ENCODE measurements at places on chromosomes 2 and 18.

GRCh38 chr2:221533299-221533698 lies 38.8 kb downstream of the EPHA4 start:
- no peak for DNase-seq

- no peak for DNase-seq
These were observed 257.5 kb upstream of the FN1 start for GRCh38 chr2:215693193-215693998.

DNA sequence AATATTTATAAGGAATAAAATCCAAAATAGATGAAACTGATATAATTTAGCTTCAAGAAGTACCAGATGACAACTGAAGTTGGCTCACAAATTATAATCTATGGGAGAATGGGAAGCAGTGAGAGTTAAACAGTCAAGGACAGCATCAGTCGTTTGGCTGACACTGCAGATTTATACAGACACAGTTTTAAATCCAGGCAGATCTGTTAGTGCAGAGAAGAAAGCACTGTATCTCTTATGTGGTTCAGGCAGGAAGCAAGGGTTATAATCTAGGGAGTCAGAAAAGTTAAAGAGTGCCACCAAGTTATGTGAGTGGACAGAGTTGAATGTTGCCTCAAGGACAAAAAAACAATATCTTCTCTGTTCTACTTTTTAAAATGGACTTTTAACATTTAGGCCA lies 880.2 kb downstream of the TSN start:
- DNase-seq, result no peak

DNA sequence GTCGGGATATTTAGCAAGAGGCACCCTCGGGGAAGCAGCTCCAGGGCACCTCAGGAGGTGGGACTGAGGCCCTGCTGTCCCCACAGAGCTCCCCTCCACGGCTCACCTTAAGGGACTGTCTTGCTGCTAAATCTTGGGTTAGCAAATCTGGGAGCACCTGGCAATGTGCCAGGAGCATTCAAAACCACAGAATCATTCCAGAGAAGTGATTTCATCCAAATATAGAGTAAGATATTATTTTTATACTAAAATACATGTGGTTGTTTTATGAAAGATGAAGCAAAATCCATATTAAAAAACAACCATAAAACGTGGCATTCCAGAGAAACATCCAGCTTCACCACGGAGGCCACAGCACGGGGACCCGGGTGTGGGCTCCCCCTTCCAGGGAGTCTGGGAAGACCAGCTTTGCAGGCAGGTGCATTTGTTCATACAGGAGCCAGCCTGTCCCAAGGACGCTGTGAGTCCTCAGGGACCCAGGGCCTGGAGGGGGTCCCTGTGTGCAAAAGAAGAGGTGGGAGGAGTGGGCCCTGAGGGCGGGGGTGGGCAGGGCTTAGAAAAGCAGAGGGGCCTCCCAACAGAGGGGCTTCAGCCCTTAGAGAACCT lies 16.3 kb downstream of the HS1BP3 start:
- DNase-seq, result peak; percentile 42

- no peak for DNase-seq
These were observed 8.2 kb downstream of the ADAM17 start for GRCh38 chr2:9547262-9547991.

DNA sequence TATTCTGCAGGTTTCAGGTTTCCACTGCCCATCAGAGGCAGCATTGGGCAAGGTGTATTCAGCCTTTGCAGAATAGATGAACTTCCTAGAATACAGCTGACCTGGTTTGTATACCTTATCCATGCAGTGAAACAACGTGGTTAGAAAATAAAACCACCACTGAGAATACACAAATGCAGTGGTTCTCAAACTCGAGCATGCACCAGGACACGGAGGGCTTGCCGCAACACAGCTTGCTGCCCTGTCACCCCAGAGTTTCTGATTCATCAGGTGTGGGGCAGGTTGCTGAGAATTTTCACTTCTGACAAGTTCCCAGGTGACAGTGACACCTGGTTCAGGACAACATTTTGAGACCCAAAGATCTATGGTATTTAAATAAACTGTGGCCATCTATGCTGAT lies 23.4 kb upstream of the C1D start:
- no peak for DNase-seq
